ENCODE measurements at places on chromosomes 13 and 19.

DNA sequence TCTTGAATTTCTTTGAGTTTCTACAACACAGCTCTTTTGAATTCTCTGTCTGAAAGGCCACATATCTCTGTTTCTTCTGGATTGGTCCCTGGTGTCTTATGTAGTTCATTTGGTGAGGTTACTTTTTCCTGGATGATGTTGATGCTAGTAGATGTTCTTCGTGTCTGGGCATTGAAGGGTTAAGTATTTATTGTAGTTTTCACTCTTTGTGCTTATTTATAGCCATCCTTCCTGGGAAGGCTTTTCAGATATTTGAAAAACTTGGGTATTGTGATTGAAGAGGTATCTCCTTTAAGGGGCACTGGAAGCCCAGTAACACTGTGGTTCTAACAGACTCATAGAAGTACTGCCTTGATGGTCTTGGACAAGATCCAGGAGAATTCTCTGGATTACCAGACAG is 338.5 kb upstream of the SPRY2 start:
- no peak for DNase-seq

GRCh38 chr13:23725922-23726321 is 155.7 kb downstream of the TNFRSF19 start:
- DNase-seq = no peak

DNA sequence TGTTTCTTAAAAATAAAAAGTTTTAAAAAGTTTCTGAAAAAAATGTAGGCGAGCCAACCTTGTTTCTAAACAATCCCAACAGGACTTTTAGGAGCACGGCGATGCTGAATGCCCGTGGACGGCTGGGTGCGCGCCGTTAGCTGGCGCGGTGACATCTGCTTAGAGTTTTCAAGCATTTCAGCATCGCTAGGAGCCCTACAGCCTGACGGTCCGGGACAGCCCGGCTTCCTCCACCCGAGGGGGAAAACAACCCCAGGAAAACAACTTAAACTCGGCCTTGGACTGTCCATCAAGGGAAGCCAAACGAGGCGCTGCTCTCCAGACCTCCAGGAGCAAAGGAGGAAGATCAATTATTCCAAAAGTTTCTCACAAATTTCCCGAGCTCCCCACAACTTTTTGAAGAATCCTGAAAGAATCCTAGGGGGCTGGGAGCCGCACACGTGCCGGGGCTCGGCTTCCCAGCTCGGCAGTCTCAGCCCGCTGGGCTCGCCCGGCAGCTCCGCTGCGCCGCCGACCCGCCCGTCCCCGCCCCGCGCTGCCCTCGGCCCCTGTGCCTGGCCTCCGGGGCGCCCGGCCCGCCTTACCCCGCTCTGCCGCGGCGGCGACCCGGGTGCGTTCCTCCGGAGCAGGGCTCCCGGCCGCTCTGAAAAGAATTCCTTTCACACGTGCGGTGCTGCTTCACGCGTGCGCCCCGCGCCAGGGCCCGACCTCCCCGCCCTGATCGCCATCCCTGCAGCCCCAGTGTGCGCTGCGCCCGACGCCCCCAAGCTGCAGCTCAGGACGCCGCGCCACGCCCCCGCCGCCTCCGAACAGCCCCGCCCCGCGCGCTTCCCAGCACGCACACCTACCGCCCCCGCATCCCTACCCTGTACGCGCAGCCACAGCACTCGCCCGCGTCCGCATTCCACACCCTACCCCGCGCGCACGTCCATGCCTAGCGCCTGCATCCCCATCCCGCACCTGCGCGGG is at the start of gene GJA3:
TSS of gene GJA3 (minus strand) at position 747 of the 969 bp plus-strand sequence. CDS start 17,764 bp downstream, outside the sequence.
- DNase-seq = peak; percentile 4

- DNase-seq = no peak
Observed at GRCh38 chr19:47512948-47513319, 1.9 kb downstream of the NAPA start.

DNA sequence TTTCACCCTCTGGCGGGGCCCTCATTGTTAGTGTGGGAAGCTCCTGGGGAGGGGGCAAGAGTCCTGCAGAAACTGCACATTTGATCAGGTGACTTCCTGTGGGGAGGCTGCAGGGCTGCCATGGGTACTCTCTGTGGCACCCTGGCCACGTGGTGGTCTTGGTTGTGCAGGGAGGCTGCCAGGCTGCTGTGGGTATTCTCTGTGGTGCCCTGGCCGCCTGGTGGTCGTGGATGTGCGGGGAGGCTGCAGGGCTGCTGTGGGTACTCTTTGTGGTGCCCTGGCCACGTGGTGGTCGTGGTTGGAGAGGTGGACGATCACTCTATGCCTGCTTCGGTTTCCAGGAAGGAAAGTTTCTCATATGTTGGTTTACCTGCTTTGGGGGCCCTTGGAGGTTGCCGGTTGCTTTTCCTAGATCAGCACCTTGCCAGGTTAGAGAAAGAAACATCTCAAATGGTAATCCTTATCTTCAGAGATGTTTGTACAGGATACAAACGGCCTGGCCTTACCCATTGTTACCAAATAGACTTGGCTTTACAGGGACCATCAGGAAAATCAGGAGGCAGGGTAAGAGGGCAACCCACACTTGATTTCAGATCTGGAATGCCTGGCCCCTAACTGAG is 22.9 kb downstream of the TEX29 start:
- no peak for DNase-seq

- no peak for DNase-seq
Observed at GRCh38 chr19:16226878-16227836, 29.4 kb downstream of the AP1M1 start.

DNA sequence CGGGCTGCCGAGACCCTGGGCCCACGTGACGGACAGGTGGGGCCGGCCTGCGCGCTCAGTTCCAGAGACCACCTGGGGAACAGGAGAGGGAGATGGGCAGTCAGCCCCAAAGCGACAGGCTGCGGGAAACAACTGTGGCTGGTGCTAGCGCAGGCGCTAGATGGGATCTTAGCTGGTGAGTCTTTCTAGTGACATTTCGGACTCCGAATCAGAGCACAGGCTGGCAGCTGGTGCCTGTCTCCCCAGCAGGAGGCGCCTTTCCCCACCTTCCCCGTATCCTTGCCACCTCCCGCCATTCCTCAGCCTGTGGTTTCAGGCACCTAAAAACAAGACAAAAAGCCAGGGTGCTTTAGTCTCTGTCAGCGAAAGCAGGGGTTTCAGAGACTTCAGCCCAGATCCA is 19.4 kb upstream of the RANBP3 start:
- DNase-seq = no peak

GRCh38 chr19:28793391-28794168 is 419.4 kb downstream of the UQCRFS1 start:
- no peak for DNase-seq

DNA sequence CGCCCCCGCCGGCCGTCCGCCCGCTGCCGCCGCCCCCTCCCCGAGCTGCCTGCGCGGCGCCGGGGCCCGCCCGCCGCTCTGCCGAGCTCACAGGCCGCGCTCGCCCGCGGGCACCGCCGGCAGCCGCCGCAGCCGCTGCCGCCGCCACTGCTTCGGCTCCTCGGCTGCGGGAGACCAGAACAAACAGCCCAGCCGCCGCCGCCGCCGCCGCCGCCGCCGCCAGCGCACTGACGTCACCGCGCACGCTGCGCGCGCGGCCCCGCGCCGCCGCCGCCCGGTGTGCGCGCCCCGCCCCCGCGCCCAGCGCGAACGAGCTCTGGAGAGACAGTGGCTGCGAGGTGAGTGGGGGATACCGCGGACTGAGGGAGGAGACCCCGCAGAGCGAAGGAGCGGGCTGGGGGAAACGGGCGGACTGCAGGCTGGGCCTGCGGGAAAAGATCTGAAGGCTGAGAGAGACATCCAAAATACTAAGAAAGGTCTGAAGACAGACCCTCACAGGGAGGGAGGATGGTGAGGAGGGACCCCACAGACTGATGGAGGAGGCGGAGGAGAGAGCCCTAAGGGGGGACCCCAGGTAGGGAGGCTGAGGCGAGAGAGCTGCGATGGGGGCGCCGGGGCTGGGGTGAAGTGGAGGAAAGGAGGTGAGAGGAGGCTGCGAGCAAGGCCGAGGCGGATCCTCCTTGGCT is at the start of gene BRD4:
TSS of gene BRD4 (minus strand) at position 229 of the 686 bp plus-strand sequence. CDS start 59,440 bp downstream, outside the sequence.
- DNase-seq = peak; percentile 48

GRCh38 chr13:46178821-46179220 is 3.2 kb downstream of the LCP1 start:
- no peak for DNase-seq

- no peak for DNase-seq
Observed at GRCh38 chr19:19540715-19541515, 2.9 kb downstream of the CILP2 start.

- DNase-seq = no peak
Observed at GRCh38 chr13:102103469-102103868, 298.4 kb downstream of the FGF14 start.

DNA sequence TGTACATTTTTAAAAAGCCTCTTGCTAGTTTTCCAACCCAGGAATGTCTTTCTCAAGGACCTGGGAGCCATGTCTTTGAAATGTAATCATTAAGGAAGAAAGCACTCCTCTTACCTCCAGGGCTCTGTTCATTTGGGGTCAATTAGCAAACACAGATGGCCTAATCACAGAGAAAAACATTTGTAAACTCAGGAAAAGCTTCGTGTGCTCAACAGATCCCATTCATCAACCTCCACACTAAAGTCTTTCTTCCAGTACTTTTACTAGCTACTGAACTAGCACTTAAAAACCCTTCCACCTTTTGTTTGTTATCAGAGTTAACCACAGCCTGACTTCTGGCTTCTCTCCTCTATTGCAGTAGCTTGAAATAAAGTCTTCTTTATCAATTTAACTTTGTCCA is 441.4 kb downstream of the PCDH20 start:
- DNase-seq = no peak

DNA sequence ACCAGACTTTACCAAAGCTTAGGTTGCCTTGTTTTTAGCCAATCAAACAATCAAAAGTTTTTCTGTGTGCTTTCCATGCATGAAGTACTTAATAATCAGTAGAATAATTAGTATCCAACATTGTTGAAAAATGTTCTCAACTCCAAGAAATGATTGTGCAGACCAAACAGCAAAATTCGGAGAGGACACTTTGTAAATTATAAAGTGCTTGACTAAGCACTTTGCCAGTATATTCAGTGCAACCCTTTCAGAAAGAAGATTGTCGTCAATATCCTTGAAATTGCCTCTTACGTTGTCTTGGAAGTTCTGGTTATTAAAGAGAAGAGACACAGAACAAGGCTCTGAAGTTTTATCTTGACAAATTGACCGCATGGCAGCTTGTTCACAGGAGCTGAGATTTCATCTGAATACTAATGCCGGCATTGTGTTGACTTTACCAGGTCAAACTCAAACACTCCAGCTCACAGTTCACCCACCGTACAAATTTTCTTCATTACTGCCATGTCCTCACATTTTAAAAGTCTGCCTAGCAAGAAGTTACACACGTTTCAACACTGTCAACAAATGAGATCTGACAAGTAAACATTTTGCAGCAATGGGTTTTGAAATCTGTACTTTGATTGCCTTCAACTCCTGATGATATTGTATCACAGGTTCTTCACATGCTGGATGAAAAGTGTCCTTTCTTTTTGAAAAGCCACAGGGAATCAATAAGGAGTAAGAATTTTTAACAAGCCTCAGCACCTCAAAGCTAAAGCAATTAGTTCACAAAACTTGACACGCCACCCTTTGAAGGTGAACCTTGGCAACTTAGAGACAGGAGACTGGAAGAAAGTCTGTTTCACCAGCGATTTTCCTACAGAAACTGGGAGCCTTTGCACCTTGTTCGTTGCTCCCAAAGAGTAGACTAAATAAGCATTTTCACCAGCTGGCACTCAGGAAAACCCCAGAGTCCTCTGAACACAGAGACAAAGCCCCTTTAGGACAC is 150.9 kb downstream of the RFC3 start:
- no peak for DNase-seq

GRCh38 chr13:25738342-25739196 is 313.2 kb downstream of the SHISA2 start:
- DNase-seq = peak; percentile 25

DNA sequence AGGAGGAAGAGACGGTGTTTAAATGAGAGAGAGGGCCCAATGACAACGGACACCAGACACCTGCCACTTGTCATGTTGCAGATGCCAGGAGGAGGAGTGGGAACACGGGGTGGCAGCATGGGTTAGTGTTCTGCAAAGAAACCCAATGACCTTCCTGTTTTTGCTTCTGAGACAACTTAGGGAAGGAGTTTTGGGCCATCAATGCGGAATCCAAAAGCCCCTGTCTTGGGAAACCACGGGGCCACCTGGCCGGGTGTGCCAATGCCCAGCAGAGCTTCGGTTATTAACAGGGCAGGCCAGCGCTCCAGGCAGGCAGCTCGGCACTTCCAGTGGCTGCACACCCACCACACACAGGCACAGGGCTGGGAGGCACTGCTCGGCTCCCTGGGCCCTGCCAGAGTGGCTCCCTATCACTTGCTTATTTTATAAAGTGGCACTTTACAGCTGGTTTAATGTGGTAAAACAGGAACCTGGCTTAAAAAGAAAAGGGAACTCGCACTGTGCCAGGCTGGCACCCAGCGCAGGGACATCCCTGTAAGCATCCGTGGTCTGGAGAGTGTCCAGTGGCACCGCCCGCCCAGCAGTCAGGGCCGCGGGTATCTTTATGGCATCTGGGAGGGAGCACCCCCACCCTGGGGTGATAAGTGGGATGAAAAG is 19.1 kb downstream of the ELL start:
- DNase-seq = no peak

DNA sequence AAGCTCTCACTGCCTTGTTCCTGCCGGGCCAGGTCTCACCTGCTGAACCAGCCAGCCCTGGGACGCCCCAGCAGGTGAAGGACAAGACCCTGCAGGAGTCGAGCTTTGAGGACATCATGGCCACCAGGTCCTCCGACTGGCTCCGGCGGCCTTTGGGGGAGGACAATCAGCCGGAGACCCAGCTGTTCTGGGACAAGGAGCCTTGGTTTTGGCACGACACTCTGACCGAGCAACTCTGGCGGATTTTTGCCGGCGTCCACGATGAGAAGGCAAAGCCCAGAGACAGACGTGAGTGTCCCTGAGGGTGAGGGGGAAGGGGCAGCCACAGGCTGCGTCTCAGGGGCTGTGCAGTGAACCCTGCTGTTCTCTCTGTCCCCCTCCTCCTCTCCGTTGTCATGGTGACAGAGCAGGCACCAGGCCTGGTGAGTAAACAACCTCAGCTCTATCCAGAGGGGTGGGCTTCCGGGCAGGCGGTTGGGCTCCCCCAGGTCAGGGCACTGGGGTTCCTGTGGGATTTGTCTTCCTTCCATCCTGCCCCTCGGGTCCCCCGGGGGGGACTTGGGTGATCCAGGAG is 9.7 kb downstream of the TLE6 start:
- DNase-seq = no peak

DNA sequence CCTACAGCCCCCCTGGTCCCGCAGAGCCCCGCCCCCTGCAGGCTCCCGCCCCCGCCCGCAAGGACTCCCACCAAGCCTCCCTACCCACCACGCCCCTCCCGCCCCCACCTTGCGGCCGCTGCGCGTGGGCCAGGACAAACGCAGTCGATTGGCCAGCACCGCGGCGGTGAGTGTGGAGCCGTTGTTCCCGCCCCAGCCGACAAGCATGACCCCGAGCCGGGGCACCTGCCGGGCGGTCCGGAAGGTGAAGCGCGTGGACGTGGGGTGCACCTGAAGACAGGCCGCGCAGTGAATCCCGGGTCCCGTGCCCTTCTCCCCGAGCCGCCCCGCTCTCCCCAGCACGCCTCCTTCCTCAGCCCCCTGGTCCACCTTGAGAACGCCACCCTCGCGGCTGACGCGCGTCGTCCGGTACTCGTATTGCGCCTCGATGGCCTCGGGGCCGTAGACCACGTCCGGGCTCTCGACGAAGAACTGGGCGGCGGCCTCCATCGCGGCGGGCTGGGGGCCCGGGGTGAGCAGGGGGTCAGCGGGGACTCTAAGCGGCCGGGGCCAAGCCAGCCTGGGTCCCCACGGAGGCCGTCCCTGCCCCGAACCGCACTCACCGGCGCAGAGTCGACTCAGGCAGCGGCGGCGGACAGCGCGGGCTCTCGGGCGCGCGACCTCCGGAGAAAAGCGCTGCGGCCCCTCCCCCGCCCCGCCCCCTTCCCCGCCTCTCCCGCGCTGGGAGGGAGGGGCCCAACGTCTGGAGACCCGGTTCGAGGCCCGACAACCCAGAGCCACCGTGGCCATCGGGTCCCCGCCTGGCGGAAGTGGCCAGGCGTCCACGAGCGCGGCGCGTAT is at the start of gene ISYNA1:
TSS of gene ISYNA1 (minus strand) at position 643 of the 840 bp plus-strand sequence. CDS start at position 489, 154 bp downstream.
- DNase-seq = no peak
